ENCODE measurements at places on chromosomes 16 and 17.

- no peak for DNase-seq
These were observed 345.4 kb downstream of the SOX9 start for GRCh38 chr17:72466199-72466598.

GRCh38 chr17:49201481-49201927 lies 8.9 kb downstream of the GNGT2 start:
- no peak for DNase-seq

- DNase-seq = no peak
These were observed 15.5 kb upstream of the SPNS2 start for GRCh38 chr17:4483012-4483840.

GRCh38 chr17:68576811-68577496 lies 24.2 kb downstream of the FAM20A start:
- DNase-seq = no peak

GRCh38 chr16:2858245-2859025 lies 465 bp upstream of the PRSS22 start:
- DNase-seq = no peak

DNA sequence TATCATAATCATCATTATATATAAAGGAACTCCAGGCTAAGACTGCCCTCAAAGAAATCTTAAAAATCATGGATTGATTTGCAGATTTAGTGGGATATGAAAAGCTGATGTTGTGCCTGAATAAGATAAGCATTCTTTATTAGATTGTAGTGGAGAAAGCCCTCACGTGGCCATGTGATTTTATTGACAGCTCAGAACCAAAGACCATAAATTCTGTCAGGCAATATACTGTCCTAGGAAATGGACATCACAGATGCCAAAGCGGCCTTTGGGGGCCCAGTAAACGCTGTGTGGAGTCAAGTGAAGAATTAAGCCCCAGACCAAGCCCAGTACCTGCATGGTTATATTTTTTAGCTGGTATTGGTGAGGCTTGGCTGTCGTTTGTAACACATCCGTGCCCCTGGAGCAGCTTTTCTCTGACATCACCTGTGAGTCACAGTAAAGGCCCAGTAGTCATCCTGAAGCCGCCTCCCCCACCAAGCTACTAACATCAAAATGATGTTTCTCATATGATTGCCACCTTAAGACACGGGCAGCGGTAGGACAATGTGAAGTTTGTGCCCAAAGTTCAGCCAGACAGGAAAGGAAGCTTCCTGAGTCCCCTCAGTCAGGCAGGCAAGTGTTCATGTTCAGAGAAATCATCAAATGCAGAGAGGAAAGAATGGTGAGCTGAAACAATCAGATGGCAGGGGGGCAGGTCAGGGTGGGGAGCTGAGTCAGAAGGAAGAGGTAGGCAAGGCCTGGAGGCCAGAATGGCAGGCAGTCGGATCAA lies 209.4 kb downstream of the IRX3 start:
- DNase-seq = no peak

GRCh38 chr16:72179204-72179970 lies 7.4 kb upstream of the PMFBP1 start:
- DNase-seq = no peak

GRCh38 chr16:29779474-29779873 lies 1.4 kb downstream of the ZG16 start:
- DNase-seq = peak; percentile 43

DNA sequence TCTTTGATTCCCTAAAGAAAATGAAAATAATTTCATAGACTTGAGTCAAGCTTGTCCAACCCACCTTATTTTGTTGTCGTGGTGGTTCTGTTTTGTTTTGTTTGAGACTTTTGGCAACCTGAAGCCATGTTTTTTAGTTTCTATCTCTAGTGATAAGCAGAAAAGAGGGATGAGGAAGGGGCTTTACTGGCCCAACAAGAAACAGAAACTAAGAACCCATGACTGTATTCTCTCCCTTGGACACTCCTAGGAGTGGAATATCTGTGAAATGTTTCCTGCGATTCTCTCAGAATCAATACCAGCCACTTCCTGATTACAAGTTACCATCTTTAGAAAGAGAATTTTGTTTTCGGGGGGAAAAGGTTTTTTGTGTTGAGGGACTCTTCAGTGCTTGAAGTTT lies 207.5 kb downstream of the PRKCA start:
- DNase-seq = no peak

DNA sequence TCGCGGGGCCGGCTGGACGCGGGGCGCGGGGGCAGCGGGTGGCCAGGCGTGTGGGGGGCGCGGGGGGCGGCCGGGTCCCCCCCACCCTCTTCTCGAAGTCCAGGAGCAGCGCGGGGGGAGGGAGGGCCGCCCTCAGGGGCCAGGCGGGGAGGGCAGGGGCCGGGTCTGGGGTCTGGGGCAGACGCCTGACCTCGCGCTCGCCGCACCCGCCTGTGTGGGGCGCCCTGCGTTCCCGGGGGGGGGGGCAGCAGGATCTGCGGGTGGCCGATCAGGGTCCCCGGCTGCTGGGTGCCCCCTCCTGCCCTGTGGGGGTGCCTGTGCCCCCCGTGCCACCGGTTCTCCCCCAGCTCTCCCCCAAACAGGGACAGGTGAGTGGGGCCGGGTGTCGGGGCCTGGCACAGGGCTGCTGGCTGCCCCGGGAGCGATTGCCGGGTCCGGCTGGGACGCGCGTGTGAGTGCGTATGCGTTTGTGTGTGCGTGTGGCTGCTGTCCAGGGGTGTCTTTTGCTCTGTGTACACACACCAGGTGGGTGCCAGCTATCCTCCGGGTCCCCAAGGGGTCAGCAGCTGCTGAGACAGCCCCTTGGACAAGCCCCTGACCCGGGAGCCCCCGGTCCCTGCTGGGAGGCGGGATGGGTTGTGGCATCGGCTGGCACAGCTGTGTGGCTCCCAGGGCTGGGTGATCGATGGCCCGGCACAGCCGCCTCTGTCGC lies 663 bp downstream of the PRR35 start:
- DNase-seq = no peak

DNA sequence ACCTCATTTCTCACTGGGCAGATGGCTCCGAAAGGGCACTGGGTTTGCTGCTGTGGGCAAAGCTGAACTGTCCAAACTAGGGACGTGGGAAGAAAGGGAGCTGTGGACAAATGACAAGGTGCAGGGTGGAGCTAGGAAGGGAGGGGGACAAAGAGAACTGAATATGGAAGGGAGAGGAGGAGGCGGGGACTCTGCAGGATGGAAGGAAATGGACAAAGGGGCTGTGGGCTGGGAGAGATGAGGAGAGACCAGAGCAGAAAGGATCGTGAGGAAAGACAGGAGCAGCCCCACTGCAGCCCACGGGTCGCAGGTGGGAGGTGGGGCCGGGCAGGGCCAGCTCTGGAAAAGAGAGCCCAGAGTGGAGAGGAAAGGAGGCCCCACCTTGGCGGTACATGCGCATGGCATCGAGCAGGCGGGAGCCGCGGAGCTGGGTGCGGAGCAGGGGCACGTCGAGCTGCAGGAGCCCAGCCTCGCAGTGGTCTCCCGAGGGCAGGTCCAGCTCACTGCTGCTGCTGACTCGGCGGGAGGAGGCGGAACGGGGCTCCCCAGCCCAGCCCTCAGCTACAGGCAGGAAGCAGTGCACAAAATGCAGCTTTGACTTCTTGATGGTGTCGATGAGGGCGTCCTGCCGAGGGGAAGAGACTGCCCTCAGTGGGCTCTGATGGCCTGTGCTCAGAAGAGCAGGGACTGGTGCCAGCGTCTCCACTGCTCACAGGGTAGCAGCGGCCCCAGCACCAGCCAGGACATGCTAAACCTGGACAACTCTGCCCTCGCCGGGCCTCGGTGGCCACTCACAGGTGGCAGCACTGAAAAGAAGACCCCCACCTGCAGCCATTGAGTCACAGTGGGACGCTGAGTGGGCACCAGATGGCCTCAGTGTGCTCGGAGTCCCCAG lies 66.8 kb downstream of the PIPOX start:
- no peak for DNase-seq

GRCh38 chr17:65473363-65473762 lies 88.1 kb downstream of the AXIN2 start:
- no peak for DNase-seq

GRCh38 chr16:72847187-72848027 lies 200.5 kb downstream of the ZFHX3 start:
- no peak for DNase-seq

GRCh38 chr16:4324492-4325252 lies 8.8 kb downstream of the GLIS2 start:
- no peak for DNase-seq

DNA sequence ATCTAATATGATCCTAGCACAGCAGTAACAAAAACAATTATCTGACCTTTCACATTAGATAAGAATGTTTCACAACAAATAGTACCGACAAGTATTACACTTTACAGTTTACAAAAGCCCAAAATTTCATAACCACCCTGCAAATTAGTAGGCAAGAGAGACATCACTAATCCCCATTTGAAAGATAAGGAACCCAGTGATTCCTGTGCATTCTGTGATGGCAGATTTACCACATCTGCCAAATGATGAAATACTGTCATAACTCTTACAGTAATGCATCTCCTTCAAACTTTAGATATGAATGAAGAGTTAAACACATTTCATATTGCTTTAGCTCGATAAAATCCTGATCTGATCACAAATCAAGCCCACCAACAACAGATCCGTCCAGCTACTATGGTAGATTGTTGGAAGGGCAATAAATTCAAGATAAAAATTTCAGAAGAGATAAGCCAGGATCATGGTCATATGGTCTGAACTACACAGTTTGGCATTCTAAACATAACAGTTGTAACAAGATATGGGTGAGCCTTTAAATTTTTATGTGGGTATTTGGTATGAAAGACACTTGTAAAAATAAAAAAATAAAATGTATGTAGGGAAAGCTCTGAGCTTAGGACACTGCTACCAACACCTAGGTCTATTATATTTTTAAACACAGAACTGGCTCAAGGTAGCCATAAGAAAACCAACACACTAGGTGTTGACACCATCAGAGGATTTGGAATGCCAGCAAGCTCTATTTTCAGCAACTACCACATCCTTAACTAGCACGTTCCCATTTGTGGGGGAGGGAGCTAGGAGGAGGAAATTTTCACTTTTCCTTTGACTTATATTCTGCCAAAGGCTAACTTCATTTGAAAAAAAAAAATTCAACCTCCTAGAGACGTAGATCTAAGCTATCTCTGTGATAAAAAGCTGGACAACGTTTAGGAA lies 9.3 kb downstream of the YWHAE start:
- no peak for DNase-seq

DNA sequence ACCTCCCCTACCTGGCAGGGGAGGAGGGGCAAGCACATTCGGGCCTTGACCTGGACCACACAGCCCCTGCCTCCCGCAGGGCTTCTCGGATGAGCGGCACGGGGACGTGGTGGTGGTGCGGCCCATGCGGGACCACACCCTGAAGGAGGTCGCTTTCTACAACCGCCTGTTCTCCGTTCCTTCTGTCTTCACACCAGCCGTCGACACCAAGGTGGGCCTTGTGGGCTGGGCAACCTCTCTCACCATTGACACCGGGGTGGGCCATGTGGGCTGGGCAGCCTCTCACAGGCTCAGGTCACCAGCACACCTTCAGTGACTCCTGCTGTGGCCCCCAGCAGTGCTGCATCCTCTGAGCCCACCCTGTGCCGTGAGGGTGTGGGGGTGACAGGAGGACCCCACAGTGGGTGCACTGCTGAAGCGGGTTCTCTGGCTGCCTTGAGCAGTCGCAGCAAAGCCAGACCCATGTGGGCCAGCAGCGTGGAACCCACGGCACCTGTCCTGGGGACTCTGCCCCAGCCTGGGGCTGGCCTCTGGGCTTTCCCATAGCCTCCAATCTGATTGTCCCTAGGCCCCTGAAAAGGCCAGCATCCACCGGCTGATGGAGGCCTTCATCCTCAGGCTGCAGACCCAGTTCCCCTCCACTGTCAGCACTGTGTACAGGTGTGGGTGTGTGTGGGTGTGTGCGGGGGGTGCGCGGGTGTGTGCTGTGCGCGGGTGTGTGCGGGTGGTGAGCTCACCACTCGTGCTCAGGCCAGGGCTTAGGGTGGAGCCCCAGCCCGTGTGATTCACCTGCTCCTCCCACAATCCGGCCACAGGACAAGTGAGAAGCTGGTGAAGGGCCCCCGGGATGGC lies 7.5 kb downstream of the CTU2 start:
- no peak for DNase-seq

- no peak for DNase-seq
These were observed 13.9 kb upstream of the LPCAT2 start for GRCh38 chr16:55494994-55495421.

DNA sequence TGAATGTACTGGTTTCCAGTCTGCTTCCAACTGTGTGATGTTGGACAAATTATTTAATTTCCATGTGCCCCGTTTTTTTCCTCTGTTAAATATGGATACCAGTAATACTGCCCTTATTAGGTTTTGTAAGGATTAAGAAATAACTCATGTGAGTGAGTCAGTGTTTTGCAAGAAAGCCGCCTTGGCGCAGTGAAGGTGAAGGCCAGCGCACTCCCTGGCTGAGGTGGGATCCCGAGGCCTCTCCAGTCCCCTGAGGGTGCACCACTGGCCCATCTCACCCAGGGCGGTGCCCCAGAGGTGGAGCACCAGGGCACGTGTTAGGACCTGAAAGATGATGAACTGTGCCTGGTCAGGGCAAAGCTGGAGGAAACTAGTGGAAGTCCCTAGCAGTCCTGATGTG lies 43.5 kb downstream of the PHKB start:
- no peak for DNase-seq

DNA sequence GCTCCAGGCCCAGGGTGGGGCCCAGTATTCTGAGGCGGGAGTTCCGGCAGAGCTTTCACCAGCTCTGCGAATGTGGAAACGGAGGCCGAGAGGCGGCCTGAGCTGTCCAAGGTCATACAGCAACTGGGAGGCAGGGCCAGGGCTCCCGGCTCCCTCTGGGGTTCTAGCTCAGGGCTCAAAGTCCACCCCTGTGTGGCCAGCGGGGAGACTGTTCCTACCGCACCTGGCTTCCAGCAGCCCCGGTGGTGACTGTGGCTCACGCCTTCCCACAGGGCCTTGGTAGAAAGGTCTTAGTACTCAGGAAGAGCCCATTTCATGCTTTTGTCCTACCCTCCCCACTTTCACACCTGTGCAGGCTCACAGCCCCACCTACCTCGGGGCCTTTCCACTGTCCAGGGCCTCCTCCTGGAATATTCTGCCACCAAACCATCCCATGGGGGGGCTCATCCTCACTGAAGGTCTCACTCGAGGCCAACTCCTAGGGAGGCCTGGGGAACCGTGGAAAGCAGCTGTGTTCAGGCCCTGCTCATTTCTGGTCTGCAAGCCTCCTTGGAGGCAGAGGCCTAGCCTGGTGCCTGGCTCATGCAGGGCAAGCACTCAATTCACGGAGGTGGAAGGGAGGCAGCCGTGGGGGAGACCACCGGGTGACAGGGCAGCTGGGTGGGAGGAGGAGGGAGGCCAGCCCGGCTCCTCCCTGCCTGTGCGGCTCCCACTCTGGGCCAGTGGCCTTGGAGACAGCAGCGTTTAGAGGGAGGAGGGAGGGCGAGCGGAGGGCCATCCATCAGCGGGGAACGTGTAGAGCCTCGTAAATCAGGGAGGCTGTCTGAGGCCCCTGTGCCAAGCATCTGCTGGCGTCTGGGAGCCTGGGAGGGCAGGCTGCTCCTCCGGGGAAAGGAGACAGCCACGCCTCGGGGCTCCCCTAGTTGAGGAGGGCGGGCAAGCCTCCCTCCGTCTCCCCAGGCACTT lies 12.7 kb upstream of the DOC2B start:
- no peak for DNase-seq

DNA sequence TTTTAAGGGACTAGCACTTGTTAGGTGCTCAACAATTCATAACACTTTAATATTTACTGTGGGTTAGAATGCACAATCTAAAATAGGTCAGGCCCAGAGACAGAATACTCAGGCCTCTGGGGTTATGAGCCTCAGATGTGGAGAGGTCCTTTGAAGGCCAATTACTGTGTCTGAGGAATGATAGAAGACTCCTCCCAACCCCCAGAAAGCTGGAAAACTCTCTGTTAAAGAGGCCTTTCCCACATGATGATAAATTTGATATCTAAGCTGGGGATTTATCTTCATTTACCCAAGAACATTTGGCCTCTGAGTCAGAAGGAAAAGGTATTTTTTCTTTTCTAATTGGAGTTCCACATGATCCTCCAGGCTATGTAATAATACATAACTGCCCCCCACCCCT lies 41.1 kb upstream of the MMD start:
- no peak for DNase-seq

All from HAP-1 (cell line).